Stimulated activated CD8-positive, alpha-beta memory T cell treated with anti-CD3 and anti-CD28 coated beads, Interleukin-7, amount 100 ng/mL, for 24 hours (primary cell): ENCODE measurements at places on chromosomes 3 and 15.

DNA sequence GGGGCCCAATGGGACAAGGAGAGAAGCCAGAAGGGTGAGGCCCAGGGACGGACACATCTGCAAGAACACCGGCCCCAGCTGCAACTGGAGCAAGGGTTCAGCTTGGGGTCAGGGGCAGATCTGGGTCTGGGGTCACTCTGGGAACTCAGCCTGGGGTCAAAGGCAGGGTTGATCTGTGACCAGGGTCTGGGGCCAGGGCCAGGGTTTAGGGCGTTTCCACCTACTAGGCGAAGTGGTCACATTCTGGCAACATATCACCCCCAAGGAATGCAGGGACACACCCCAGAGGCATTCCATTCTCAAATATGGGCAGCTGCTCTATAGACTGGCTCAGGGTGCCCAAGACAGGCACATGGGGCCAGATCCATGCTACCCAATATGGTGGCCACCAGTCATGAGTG, 9.0 kb downstream of the UROC1 start:
- no peak for DNase-seq

- no peak for DNase-seq
Measured at GRCh38 chr15:67575039-67575502, 32.6 kb downstream of the MAP2K5 start.

GRCh38 chr15:36811903-36812302, 232.5 kb downstream of the CDIN1 start:
- DNase-seq, result no peak

DNA sequence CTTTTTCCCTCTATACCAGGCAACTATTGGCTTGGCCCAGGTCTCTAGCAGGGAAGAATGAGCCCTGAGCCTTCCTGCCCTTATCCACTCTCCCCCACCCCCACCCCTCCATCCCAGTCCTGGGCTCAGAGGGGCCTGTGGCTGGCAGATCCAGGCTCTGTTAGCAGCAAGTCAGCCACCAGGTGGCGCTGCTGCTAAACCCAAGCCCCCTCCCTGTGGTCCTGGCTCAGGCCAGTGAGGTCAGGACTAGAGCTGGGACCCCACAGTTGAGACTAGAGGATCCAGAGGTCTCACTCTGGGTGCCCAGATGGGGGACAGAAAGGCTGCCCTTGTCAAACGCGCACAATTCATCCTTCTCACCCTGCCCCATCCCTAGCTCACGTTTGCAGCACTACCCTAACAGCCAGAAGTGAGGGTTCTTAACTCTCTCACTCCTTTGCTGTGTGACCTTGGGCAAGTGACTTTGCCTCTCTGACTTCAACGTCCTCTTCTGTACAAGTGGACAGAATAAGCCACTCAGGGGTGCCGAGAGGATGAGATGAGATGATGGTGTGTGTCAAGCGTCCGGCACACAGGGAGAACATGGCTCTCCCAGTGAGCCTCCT, 46.8 kb upstream of the SLC6A1 start:
- DNase-seq, result no peak

DNA sequence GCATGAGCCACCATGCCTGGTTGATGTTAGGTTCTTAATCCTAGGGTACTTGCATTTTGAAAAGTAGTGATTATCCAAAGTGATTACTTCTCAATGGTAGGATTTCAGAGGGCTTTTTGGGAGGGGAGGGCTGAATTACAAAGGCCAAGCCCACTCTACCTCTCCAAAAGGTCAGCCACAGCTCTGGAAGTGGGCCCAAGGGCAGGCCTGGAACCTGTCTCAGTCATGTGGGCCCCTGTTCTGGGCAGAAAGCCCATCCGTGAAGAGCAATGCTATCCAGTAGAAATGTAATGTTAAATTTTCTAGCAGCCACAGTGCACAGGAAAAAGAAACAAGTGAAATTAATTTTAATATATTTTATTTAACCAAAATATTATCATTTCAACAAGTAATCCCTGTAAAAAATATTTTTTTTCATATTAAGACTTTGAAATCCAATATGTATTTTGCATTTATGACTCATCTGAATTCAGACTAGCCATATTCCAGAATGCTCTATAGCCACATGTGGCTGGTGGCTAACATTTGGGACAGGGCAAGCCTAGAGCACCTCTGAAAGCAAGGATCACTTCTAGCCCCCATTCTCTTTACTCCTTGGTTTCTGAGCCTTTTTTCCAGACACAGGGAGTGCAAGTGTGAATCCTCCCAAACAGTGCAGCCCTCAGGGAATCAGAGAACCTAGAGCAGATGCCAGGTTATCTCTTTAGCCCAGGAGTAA, 16.8 kb downstream of the RFT1 start:
- DNase-seq, result no peak

- DNase-seq, result no peak
Measured at GRCh38 chr3:143928541-143929255, 42.9 kb upstream of the DIPK2A start.

DNA sequence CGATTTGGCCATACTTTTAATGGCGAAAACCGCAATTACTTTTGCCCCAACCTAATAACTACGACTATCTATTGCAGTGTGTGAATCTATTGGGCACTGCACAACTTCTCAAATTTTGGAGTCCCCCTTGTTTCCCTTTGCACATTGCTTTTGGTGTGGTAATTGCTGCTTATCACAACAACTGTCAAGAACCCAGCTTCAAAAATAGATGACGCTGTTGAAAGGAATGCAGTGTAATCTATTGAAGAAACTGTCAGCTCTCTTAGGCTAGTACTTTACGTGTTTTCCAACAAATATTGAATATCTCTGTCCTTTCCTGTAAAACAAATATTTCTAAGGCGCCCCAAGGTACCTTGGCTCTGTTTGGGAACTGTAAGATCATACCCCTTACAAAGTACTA, 222.8 kb upstream of the UBE2E2 start:
- DNase-seq, result no peak

DNA sequence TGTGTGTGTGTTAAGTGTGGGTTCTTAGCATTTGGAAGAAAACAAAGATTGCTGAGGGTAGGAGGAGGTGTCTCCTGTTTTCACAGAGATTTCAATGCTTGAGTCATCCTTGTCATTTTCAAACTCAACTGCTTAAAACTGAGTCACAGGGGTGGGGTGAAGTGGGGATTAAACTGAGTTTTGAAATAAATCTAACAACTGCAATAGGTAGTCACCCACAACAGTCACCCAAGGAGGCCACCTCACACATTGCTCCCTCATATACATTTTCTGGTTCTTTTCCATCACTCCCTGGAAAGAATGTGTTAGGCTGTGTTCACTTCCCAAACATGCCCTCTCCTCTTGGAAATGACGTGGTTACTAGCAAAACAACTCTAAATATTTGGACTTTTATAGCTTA, 187.7 kb upstream of the CMC1 start:
- DNase-seq, result no peak

DNA sequence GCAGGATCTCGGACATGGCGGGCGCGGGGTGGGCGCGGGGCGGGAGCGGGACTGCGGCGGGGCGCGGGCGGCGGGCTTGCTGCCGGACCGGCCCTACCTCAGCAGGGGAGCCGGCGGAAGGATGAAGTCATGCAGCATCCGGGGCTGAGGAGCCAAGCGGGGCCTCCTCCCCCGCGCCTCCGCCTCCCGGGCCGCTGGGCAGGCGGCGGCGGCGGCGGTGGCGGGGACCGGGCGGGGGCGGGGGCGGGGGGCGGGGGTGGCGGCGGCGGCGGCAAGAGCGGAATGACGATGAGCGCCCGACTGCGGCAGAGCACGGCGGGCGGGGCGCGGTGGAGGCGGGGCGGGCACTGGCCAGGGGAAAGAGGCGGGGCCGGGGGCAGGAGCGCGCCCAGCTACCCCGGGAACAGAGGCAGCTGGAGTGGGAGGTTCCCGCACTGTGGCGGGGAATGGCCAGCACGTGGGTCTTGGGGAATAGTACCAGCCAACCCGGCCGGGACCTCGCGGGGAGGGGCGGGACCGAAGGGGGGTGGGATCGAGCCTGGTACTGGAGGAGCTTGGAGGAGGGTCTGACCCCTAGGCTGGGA, at the start of gene CAMK2N2:
TSS of gene CAMK2N2 (minus strand) at position 284 of the 584 bp plus-strand sequence. CDS start at position 16, 268 bp downstream.
- DNase-seq, result no peak

DNA sequence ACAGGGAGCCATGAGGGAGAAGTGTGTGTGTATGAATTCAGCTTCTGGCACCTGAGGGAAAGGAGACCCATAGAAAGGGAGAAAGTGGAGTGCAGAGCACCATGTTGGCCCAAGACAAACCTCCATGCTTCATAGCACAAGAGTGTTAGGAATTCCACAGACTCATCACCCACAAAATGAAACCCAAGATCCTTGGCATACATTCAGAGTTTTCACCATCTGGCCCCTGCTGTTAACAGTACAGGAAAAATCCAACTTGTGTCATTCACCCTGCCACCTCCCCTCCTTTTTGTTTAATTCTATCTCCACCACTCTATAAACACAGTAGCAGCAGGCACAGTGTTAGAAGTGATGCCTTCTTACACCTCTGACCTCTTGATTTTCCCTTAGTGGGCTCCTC, 60.0 kb upstream of the MNS1 start:
- DNase-seq, result no peak

- no peak for DNase-seq
Measured at GRCh38 chr15:74867466-74868038, 5.6 kb downstream of the SCAMP2 start.

GRCh38 chr15:99738021-99738847, 5.0 kb upstream of the LYSMD4 start:
- DNase-seq, result no peak

DNA sequence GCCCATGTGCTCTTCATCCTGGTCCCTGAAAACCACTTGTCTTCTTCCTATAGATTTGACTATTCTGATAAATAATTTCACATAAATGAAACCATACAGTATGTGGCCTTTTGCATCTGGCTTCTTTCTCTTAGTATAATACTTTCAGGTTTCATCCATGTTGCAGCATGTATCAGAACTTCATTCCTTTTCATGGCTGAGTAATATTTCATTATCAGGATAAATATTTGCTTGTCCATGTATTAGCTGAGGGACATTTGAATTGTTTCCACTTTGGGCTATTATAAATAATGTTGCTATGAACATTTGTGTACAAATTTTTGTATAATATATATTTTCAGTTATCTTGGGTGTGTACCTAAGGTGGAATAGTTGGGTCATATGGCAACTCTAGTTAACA, 29.8 kb upstream of the AEN start:
- DNase-seq, result no peak

GRCh38 chr15:83053151-83053550, 13.9 kb downstream of the BTBD1 start:
- no peak for DNase-seq

DNA sequence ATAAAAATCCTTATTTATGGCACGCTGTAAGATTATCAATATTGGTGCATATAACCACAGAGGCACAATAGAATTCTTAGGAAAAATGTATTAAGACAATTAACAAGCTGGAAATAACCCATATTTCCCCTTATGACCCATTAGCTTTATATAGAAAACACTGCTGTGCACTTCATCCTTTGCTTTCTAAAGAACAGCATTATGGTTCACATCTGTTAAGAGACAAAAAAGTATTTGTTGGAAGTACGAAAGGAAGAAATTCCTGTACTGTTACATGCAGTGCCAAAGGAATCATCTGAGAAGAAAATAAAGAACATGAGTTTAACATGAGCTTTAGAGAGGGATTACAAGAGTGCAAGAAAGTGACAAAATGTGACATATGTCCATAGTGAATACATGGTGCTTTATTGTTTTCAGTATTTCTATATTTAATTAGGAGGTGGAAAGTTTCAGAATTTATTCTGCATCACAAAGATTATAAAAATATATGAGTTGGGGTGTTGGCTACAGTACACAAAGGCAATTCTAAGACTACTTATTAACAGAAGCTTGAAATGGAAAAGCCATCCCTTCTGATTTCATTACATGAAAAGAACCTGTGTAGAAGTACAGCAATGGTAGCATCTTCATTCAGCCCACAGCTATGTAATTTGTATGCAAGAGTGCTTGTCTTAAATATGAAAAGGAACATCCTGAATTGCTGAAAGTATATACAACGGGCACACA, 6.8 kb downstream of the UBE3A start:
- DNase-seq, result no peak

DNA sequence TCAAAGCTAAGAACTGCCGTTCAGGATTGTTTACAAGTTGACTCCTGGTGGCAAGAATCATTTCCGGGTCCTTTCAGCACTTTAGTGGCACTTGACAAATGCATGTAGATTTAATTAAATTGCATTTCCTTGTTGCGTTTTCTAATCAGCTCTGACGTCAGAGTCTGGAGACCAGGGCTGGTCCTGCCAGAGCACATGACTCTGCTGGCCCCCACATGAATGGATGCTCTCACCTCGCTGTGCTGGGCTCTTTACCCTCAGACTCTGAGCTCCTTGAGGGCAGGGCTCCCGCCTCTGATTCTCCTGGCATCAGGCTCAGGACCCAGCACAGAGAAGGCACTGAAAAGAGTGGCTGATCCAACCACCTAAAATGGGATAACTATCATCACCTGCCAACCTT, 69.4 kb downstream of the FEM1B start:
- no peak for DNase-seq

DNA sequence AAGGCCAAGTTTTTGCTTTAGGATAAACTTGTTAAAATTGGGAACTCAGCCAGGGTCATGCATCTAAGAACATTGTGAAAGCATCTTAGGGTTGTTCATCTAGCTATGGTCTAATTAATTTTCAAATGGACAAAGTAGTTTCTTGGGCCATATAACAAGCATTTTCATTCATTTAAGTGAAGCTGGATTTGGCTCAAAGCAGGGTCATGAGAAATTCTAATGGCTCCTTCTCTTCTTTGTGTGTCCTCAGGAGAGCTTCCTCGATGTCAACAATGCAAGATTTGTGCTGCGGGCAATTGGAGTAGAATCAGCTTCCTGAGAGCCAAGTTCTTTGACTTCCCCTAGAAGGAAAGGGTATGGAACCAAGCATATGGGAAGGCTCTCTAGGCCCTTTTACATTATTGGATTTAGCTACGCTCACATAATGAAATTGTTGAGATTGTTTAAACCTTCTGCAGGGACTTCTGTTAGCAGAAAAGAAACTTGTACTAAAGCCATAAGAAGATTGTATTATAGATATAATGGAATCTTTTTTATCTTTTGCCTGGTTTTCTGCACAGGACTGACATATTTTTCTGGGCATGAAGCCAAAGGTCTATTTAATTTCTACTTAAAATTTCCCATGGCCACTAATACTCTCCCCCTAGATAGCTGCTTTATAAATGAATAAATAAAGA, 1.8 kb upstream of the SAMMSON start:
- DNase-seq, result no peak

DNA sequence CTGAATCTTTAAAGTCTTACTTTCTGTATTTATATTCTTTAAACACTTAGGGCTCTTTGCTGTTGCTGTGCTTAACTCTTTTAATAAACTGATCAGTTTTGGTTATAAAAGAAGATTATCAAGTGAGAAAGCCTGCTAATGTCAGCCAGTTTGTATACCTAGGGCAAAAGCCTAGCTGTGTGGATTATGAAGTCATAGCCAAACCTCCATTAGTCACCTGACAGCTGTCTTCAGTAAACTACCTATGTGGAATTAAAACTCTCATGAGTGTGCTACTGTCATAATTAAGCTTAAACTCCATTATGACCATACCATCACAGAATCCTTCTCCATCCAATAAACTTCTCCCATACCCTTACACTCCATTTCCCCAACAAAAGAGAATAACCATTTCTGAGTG, 762.7 kb downstream of the NTRK3 start:
- no peak for DNase-seq

- DNase-seq, result no peak
Measured at GRCh38 chr3:53495520-53496391, 1.3 kb downstream of the CACNA1D start.

GRCh38 chr15:101497017-101497416, 7.5 kb upstream of the PCSK6 start:
- DNase-seq, result no peak

- no peak for DNase-seq
Measured at GRCh38 chr3:41598402-41599126, 363.3 kb downstream of the ULK4 start.

GRCh38 chr3:13210221-13210975, 137.2 kb upstream of the IQSEC1 start:
- no peak for DNase-seq

- no peak for DNase-seq
Measured at GRCh38 chr15:57685306-57686095, 21.0 kb upstream of the POLR2M start.
